D341Med (cell line): ENCODE measurements at places on chromosomes 3 and 15.
A peak's percentile ranks its signal among the peaks of the same experiment; 100 is the strongest.

- DNase-seq = no peak
These were observed 406.5 kb upstream of the TGFBR2 start for GRCh38 chr3:30199855-30200254.

DNA sequence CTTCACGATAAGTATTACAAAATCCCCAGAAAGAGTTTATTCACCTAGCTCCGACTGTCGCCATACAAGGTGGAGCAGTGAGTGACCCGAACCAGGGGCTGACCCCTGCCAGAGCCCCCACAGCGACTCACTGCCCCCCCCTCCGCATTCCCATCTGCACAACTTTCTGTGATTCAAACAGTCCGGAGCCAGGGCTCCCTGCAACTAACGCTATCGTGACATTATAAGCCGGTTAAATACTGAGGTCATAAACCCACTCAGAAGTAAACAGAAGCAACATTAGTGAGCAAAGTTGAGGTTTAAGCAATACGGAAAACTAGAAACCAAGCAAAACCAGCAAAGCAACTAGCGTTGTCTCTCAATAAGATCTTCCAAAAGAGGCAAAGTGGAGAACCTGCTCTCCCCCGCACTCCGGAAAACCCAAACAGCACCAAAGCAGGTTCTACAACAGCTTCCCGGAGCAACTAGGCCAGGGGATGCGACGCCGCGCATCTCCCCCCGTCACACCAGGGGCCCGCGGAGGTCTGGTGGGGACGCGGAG, 642 bp downstream of the SCAP start:
- no peak for DNase-seq

GRCh38 chr3:46500656-46501635, 3.2 kb downstream of the RTP3 start:
- no peak for DNase-seq

- DNase-seq = no peak
These were observed 30.4 kb upstream of the ZNF639 start for GRCh38 chr3:179292450-179292849.

- no peak for DNase-seq
These were observed 3.5 kb upstream of the PAK6 start for GRCh38 chr15:40235201-40235885.

DNA sequence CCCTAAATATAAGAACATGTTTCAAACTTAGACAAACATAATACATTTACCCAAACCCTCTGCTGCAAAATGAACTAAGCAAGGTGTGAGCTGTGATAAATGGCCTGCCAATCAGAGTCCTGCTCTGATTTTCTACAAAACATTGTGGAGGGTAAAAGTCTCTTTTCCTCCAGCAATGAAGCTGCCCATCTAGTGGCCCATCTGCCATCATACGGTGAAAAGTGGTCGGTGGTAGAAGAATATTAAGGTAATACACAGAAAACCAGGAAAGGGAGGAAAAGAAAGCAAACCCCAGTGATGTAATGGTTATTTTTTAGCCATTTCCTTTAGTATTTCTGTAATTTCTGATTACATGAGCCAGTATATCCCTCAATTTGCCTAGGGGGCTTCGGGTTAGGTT, 838.1 kb downstream of the TBL1XR1 start:
- no peak for DNase-seq

DNA sequence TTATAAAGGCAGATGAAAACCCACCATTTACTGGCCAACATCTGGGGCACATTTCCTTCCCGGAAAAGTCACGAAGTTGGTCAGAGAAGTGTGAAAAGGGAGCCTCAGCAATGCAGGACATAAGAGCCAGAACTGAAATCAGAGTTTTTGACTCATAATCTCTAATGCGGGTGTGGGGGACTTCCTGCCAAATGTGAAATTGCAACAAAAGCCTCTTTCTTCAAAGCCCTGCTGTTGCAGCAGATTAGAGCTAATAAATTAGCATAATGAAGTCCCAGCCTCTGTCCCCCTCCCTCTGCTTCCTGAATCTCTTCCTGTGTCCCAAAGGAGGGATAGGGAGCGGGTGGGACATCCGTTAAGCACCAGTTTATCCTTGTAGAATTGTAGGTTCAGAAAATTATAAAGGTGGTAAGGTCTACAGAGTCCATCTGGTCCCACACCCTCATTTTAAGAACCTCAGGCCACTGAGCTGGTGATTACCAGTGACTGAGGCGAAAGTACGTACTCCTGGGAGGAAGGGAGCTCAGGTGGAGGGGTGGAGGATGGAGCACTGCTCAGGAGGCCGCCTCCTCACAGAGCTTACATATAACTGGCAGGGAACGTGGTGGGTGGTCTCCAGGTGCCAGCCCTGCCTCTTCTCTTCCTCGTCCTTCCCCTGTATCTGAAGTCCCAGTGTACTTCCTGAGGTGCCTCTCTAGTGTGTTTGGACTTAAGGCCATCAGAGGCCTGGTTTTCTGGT, 35.0 kb downstream of the ST6GAL1 start:
- peak; percentile 67 for DNase-seq

- no peak for DNase-seq
These were observed 54.5 kb downstream of the IQSEC1 start for GRCh38 chr3:13018561-13019242.

- DNase-seq = no peak
These were observed 135.0 kb downstream of the NFKBIZ start for GRCh38 chr3:101984356-101984755.

DNA sequence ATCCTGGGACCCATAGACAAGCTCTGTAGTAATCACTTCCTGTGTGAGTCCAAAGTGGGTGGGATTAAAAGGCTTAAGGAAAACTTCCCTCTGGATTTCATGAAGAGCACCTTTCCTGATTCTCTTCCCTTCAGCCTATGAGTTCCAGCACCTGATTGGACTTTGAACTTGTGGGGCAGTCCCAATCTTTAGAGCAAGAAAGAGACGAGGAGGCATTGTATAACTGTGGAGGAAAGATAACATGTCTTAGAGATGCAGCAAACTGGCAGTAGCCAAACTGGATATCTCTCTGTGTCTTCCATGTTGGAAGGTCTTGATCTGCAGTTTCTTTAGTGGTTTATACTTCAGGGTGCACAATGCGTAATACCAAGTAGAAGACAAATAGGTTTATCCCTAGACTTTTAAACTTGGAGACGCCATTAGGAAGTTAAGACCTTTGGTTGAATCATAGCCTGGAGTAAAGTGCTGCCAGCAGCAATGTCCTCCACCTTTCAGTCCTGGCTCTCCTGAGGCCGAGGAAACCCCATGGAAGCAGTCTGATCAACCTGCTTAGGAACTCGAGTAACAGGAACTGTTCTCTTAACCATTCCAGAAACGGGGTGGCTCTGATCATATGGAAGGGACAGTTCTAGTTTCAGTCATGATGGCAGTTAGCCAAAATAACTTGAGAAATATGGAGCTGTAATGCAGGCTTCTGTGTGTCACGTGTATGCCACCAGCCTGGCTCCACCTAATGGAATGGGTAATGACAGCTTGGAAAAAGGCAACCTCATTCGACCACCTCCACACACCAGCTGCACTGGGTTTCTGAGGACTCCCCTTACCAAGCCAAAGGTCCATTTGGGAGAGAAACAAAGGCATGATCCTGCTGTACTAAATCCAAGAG, 4.7 kb downstream of the EIF1B start:
- no peak for DNase-seq

GRCh38 chr3:156307704-156308103, 187.3 kb downstream of the KCNAB1 start:
- DNase-seq = no peak

- peak; percentile 34 for DNase-seq
These were observed 709.4 kb downstream of the SQOR start for GRCh38 chr15:46344115-46344724.

DNA sequence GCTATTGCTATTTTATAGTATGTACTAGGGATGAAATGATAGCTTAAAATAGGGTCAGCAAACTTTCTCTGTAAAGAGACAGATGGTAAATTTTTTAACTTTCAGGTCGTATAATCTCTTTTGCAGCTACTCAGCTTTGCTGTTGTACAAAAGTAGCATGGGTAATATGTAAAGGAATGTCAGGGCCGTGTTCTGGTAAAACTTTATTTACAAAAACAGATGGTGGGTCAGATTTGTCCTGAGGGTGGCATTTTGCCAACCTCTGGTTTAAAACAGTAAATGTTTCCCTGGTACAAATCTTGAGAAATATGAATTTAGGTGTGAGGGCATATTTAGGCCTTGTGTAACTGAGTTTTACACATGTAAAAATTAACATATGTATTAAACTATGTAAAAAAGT, 18.6 kb downstream of the NMD3 start:
- no peak for DNase-seq

- DNase-seq = no peak
These were observed 17.9 kb downstream of the PXK start for GRCh38 chr3:58350627-58351013.

GRCh38 chr15:42270551-42270950, 2.5 kb upstream of the GANC start:
- no peak for DNase-seq
